Substantia nigra (tissue), 51 donors: ENCODE measurements at places on chromosomes 13 and 19.

DNA sequence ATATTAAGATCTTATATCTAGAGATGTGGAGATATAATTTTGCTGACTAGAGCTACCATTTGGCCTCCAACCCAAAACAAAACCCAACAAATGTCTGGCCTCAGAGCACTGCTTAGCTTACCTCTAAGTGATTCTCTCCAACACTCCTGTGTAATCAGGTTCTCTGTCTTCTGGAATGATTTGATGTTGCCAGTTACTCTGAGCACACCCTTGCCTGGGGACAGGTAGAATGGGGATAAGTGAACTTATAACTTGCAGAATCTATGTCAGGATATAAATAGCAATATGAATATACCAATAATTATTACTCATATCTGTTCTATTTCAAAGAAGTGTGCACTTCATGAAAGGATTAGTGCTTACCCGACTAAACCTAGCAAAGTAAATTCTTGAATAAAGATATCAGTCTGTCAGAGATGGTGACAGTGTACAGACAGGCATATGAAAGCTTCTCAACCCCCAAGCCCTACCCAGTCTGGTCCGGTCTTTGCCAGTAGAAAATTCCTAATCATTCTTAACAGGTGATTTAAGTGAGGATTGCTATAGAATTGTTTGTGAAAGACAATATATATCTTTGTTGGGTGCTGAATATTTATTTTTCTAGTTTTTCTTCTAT, 33.0 kb downstream of the ZAR1L start:
- no peak for DNase-seq

GRCh38 chr13:81686877-81687276, 1346.0 kb upstream of the SPRY2 start:
- no peak for DNase-seq

GRCh38 chr13:92804346-92804745, 422.3 kb upstream of the GPC6 start:
- no peak for DNase-seq

DNA sequence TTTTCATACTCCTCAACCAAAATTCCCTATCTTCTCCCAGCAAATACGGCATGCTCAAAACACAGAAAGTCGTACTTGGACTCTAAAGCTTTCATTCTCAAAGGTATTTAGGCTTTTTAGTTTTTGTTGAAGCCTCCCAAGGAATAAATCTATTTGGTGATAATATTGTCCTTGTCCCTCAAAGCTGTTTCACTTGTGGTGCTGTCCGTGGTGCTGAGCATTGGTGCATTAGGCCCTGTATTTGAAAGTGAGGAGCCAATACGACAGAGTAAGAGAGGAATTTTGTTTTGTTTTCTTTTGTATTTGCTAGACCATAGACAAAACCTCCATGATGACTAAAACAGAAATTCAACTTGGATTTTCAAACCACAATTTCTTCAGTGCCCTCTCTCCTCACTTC, 3.2 kb upstream of the LGALS13 start:
- no peak for DNase-seq

GRCh38 chr19:56266051-56266450, 6.5 kb upstream of the EDDM13 start:
- DNase-seq = no peak

DNA sequence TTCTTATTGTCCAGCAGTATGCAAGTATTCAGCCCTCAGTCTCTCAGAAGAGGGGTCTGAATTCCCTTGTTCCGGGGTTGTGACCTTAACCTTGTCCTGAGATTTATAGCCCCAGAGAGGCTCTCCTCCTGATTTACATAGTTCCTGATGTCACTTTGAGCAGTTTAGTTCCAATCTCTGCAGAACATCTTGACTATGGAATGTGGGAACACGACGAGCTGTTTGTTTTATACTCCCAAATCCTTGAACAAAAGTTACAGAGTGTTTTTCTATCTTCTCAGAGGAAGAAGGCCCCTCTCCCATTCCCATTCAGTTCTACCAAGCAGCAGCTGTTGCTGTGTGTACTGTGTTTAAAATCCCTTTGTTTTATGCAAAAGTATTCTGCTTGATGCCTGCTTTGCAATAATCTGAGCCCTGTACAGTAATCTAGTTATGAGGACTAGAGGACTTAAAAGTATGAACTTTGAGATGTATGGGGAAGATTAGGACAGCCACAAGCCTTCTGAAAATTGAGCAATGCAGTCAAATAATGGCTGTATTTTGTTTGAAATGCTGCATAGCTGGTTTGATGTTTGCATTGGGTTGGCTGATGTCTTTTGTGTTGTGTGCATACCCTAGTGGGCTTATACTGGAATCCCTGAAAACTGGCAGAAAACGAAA, 74.7 kb downstream of the KL start:
- no peak for DNase-seq

- no peak for DNase-seq
Measured at GRCh38 chr13:71864986-71865873, 1.8 kb downstream of the DACH1 start.

GRCh38 chr13:60152114-60152513, 11.6 kb downstream of the DIAPH3 start:
- no peak for DNase-seq

DNA sequence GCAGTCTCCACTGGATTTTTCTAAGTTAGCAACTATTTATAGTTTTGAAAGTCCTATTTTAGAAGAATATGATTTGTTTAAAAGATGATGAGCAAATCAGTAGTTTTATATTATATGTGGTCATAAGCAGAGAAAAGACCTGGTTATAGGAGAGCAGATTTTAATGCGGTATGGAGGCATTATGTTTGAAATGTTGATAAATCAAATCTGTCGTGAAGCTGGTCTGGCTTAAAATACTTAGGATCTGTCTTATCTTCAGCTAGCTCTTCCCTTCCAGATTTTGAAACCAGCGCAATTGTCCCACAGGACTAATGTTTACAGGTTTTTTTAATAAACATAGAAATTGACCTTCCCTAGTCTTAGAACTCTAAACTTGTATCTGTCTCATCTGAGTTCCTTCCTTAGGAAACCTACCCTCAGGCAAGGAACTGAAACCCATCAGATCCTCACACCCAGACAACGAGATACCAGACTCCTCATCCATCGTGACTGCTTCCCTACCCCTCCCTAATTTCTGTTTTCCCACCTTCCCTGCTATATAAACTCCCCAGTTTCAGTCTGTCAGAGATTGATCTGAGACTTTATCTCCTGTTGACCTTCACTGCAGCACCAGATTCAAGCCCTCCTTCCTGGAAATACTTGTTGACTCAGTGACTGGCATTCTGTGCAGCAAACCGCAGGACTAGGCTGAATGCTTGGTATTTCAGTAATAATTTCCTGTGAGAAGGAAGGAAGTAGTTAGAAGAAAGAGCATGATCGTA, 37.8 kb upstream of the CXCL17 start:
- DNase-seq = no peak

- DNase-seq = peak; percentile 6
Measured at GRCh38 chr19:13441810-13442512, 64.3 kb downstream of the CACNA1A start.

DNA sequence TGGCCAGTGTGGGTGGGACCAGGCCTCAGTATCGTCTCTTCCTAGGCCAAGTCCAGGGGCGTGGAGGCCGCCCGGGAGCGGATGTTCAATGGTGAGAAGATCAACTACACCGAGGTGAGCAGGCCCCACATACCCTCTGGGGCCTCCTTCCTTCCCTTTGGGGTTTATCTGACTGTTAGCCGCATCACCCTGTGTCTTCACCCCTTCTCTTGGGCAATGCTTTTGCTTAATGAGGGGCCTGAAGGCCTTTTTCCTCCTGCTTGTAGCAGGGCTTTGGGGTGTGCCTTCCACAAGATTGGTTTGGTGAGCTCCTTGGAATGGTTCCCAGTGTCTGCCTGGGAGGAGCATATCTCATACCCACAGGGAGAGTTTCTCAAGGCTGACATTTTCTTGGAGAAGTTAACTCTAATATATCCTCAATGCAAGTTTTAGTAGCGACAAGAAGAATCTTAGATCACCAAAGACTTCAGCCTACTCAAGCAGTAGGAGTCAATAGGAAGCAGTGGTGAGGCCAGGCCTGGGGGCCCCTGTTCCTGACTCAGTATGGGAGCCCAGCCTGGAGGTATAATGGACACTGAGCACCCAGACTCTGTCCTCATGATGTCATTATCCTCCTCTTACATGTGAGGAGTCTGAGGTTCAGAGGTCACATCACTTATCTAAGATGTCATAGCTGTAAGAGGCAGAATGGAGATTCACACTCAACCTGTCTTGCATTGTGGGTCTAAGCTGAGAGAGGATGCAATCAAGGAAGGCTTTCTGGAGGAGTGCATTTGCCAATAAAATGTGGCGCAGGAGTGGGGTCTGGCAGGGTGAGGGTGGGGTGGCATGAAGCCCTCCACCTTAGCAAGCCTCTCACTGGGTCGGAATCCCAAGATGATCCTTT, 2.0 kb downstream of the GPI start:
- DNase-seq = no peak

DNA sequence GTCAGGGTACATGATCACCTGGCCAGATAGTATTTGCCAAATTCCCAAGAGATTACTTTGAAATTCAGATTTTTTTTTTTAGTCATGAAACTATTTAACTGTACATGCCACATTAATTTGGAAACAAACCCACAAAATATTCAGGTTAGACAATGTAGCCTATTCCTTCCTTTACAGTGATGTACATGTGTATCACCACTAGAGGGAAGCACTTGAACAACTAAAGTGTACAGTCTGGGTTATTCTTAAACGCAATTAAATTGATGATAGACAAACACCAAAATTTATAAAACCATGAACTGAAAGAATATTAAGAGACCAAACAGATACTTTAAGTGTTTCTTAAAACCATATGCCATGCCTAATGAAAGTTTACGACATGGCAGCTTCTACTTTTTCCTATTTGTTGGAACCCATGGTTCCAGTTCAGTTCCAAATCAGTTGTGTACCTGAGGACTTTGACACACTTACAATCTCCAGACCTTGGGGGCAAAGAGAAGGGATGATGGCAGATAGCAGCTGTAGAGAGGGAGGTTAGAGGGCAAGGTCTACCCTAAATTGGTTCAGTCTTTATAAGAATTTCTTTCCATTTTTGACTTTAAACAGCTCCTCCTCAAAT, 52.8 kb downstream of the TNFSF13B start:
- DNase-seq = no peak

DNA sequence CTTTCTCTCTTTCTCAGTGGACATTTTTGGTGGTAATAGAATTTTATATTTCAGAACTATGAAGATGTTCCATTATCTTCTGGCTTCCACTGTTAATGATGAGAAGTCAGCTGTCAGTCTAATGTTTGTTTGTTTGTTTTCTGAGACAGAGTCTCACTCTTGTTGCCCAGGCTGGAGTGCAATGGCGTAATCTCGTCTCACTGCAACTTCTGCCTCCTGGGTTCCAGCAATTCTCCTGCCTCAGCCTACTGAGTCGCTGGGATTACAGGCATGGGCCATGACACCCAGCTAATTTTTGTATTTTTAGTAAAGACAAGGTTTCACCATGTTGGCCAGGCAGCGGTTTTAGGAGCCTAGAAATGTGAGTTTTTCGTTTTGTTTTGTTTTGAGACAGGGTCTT, 4.7 kb downstream of the ZNF317 start:
- no peak for DNase-seq

- DNase-seq = no peak
Measured at GRCh38 chr19:1374250-1374577, 9.5 kb upstream of the NDUFS7 start.

GRCh38 chr19:58513694-58514563, 2.1 kb upstream of the SLC27A5 start:
- peak; percentile 75 for DNase-seq

- DNase-seq = no peak
Measured at GRCh38 chr19:413756-414420, 4.9 kb upstream of the C2CD4C start.

GRCh38 chr19:12551060-12551832, at the start of gene ZNF564:
Gene ZNF564, minus strand, starts transcription at chr19:12551482. Its CDS starts 150 bp downstream, at chr19:12551332.
- DNase-seq = peak; percentile 81

GRCh38 chr19:29375429-29376119, 150.2 kb upstream of the VSTM2B start:
- no peak for DNase-seq

GRCh38 chr13:70424928-70425327, 316.7 kb upstream of the KLHL1 start:
- no peak for DNase-seq

DNA sequence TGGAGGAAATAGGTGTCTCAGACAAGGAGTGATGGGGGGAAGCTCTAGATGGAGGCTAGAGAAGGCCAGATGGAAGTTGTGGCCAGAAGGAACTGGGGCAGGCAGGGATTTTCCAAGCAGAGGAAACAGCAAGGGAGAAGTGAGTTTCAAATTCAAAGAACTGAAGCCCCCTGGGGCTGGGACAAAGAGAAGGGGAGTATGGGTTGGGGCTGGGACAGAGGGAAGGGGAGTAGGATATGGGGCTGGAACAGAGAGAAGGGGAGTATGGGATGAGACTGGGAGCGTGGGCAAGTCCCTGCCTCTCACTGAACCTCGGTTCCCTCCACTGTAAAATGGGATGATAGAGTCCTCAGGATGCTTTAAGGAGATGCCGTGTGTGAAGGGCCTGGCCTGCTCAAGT, 1.9 kb upstream of the GTF2F1 start:
- DNase-seq = no peak
